ENCODE measurements at places on chromosomes 16 and 17.
A peak's percentile ranks its signal among the peaks of the same experiment; 100 is the strongest.

- no peak for DNase-seq
Measured at GRCh38 chr17:19705771-19706770, 10.3 kb downstream of the SLC47A2 start.

- DNase-seq: no peak
Measured at GRCh38 chr16:49788572-49788971, 67.3 kb downstream of the ZNF423 start.

DNA sequence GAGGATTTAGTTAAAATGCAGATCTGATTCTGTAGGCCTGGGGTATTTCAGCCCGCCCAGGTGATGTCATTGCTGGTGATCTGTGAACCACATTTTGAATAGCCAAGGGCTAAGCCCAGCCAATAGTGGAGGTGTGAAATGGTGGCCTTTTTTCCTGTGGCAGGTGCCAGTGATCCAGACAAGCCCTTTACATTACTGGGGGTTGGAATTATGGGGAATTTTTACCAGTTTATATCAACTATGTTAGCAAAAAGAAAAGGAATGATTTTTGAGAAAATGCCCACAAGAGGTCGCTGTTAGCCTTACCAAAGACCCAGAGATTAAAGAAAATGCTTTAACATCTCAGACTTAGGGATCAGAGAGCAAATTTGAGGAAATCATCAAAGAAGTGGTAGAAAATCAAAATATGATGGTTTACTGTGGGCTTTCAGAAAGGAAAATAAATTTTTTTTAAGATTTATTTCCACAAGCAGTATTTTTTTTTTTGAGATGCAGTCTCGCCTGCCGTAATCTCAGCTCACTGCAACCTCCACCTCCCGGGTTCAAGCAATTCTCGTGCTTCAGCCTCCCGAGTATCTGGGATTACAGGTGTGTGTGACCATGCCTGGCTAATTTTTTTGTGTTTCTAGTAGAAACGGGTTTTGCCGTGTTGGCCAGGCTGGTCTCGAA, 3.9 kb downstream of the VPS35L start:
- no peak for DNase-seq

- no peak for DNase-seq
Measured at GRCh38 chr17:18156171-18156975, 27.3 kb upstream of the ALKBH5 start.

DNA sequence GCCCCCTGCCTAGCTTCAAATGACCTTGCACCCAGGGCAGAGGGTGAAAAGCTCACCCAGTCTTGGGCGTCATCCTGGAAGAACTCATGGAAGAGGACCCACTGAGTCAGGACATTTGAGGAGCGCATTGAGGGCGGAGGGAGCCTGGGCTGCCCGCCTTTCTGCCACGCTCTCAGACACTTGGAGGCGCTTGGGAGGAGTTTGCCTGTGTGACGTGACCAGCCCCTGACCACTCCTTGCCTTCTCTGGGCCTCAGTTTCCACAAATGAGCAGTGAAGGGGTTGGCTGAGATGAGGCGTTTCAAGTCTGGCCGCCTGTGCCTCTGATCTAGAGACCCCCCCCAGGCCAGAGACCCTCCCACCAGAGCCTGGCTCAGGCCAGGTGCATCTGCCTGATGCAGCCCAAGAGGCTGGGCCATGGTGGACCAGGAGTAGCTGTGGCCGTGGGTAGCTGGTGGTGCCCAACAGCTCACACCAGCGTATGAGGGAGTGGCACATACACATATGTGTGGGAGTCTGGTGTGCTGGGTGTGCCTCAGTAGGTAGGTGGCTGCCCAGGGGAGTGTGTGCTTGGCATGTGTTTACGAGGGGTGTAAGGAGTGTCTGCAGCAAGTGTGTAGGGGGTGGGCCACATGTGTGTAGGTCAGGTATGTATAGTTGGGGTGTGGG, 80.2 kb upstream of the TOB1 start:
- no peak for DNase-seq

DNA sequence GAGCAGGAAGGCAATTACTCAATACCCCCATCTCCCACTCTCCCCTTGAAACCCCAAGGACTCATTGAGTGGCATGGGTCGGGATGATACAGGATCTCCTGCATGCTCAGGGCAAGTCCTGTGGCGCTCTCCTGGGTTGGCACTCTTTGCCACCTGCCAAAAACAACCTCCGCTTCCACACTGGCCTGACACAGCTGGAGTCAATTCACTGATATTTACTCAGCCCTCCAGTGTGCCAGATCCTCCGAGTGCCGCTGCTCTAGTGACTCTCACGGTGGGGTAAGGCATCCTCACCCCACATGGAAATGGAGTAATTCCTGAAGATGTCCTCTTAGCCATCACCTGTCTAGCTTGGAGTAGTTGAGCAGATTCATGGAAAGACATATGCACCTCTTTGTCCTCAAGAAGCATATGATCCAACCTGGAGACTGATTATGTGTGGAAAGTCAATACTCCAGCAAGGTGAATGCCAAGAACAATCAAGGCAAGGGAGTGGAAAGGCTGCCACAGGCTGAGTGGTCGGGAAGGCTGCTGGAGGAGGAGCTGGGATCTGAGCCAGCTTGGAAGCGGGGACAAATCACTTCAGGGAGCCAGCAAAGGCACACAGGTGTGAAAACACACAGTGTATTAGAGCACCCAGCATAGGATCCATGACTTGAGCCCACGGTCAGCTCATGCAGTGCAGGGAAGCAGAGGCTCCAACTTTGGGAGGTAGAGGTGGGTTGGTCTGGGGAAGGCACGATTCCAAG, 12.6 kb upstream of the GOSR2 start:
- no peak for DNase-seq

GRCh38 chr16:78045865-78046581, 23.7 kb downstream of the CLEC3A start:
- DNase-seq: no peak

GRCh38 chr17:2380950-2381649, 19.8 kb downstream of the MNT start:
- DNase-seq: no peak

GRCh38 chr16:30060836-30061554, 4.6 kb upstream of the ALDOA start:
- no peak for DNase-seq

- no peak for DNase-seq
Measured at GRCh38 chr16:89194340-89195311, 5.7 kb downstream of the SLC22A31 start.

DNA sequence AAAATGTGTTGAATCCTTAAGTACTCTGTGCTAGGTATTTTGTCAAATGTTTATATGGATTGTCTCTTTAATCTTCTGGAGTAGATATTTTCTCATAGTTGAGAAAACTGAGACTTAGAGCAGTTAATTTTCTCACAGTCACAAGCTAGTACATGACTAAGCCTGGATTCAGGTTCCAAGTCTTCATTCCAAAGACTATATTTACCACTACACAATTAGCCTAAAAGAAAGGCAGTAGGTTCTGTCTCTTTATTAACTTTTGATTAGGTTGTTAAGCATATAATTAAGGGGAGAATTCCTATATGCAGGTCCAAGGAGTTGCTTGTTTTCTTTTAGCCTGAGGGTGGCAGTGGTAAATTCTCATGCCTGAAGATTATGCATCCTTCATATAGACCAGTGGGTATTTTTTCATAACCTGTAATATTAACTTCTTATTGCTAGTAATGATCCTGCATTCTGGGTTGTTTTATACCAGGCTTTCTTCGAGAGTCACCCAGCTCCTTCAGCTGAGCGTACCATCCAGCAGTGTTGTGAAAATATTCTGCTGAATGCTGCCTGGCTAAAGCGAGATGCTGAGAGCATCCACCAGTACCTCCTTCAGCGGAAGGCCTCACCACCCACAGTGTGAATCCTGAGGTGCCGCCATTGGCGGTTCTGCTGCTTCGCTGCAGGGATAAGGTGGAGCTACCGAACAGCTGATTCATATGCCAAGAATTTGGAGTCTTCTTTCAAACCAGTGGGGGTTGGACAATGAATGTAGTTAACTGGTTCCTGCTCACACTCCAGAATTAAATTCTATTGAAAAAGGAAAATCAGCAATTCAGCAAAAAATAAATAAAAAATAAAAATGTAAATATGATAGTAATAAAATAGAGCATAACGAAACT, 28.2 kb upstream of the KPNB1 start:
- no peak for DNase-seq

GRCh38 chr16:28494121-28494851, at the start of gene APOBR:
Gene APOBR (plus strand): TSS chr16:28494643. CDS start chr16:28494682, 39 bp downstream.
- peak; percentile 83 for DNase-seq

DNA sequence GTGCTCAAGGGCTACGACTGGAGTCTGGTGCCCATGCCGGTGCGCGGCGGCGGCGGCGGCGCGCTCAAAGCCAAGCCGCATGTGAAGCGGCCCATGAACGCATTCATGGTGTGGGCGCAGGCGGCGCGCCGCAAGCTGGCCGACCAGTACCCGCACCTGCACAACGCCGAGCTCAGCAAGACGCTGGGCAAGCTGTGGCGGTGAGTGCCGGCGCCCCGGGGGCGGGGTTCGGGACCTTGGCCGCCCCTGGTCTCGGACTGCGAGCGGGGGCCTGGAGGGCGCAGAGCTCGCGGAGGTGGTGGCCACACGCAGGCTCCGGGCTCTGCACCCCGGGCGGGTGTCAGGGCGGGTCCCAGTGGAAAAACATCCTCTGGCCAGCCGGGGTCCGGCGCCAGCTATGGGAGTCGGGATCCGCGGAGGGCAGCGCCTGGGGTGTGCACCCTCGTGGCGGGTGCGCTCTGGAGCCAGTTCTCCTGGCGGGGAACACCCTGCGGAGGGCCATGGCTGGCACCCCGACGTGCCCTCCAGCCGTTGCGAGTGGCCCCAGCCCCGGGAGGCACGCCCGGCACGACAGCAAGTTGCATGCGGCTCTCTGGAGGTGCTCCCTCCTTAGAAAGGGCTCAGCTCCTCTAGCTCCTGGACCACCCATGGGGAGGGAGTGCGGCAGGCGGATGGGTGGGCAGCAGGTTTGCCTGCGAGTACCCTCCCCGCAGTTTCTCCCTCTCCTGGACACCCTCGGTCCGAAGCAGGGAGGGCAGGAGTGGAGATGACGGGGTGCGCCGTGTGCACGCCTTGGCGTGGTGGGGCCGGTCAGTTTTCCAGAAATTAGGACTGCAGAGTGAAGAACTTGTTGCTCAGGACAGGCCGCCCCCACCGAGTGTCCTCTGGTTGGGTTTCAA, 824 bp downstream of the SOX8 start:
- DNase-seq: no peak

GRCh38 chr17:65078441-65079160, 22.1 kb upstream of the GNA13 start:
- no peak for DNase-seq

GRCh38 chr17:16352667-16353316, 477 bp downstream of the CENPV start:
- DNase-seq: peak; percentile 4

DNA sequence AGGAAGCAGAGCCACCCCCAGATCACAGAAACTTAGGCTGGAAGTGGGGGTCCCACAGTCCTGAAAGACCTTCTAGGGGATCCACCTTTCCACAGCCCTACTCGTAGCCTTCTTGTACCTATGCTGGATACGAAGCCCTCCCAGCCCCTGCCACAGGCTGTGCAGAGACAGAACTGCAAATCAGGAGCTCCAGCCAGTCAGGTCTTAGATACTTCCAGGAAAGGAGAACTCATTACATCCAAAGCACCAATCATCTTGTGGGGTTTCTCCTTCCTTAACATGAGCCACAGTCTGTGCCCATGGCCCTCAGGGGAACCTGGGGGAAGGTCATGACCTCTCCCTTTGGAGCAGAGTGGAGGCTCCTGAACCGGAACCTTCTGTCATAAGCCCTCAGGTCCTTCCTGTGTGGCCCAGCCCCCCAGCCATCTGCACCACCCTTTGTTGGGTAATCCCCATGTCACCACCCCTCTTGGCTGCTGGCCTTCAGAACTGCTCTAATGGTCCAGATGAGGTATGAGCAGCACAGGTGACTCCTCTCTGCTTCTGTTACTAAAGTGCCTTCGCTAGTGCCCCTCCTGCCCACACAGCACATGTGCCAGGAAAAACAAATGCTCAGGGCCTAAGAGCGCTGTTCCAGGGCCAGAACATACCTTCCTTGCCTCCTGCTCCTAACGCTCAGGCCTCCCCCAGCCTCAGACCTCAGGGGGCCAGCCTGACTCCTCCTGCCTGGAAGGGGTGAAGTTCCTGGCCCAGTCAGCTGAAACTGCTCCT, 14.6 kb downstream of the SRCIN1 start:
- no peak for DNase-seq

DNA sequence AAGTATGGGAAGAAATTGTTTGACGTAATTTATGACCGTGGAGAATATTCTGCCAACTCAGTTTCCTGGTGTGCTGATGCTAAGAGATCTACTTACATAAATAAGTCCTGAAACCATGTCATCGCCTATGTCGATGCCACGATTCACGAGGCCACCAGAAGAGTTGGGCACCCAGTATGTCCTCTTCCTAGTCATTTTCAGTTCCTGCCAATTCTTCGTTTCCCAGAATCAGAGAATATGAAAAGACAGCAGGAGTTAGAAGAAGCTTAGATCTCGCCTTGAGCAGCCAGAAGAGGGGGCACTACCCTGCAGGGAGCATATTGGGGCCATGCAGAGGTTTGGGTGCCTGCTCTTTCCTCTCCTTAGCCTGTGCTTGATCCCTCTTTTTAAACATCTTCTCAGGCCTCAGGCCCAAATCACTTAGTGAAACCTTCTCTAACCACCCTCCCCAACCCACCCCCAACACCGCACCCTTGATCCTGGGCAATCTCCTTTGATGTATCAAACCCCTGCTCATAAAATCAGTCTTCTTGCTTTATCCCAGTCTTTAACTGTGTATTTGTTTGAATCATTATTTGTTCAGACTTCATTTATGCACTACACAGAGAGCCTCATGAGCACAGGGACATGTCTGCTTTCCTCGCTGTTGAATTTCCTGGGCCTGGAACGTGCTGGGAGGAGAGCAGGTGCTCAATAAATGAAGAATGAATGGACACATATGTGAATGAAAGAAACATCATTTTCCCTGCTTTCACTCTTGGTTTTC, 12.2 kb upstream of the LONP2 start:
- no peak for DNase-seq

- DNase-seq: no peak
Measured at GRCh38 chr17:15171167-15172047, 93.7 kb downstream of the PMP22 start.

GRCh38 chr17:7484919-7485377, 782 bp downstream of the POLR2A start:
- no peak for DNase-seq

DNA sequence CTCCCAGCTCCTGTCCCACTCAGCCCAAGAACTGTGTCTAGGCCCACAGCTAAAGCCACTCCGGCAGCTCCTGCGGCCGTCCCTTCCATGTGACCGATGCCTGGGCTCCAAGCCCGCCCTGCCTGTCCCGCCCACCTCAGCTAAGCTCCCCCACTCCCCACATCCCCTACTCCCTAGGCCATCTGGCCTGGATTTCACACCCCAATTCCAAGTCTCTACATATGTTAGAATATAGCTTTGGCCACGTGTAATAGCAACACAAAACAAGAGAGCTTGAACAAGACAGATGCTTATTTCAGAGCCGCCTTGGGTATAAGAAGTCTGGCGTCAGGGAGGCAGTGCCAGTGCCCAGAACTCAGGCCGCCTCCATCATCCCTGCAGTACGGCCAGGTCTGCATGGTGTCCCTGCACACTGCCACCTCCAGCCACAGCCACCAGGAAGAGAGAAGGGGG, 30.0 kb upstream of the USP22 start:
- DNase-seq: no peak

- DNase-seq: no peak
Measured at GRCh38 chr17:68972119-68972704, 17.0 kb upstream of the ABCA8 start.
